NCI-H187 (cell line): ENCODE measurements at places on chromosomes 1 and 21.

DNA sequence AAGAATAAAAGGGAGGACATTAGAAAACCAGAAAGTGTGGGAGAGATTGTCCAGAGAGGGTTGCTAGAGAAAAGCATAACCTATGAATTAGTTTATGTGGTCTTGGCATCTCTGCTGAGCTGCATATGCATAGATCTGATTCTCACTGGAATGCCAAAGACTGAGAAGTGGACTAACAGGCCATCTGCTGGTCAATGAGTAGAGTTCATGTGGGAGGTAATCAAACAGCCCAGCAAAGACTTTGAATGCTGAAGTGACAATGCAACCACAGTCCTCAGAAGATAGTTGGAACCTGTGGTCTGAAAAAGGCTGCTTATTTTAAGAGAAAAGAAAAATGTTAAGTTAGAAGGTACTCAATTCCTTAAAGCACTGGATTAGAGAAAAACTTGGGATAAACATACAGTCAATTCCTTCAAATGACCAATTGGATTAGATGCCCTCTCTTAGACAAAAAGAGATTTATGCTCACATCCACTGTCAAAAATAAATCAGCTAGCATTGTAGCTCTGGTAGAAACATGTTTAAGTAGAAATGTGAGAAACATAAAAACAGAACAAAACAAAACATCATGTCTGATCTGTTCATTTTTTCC, 382.8 kb downstream of the AMY1C start:
- no peak for DNase-seq

DNA sequence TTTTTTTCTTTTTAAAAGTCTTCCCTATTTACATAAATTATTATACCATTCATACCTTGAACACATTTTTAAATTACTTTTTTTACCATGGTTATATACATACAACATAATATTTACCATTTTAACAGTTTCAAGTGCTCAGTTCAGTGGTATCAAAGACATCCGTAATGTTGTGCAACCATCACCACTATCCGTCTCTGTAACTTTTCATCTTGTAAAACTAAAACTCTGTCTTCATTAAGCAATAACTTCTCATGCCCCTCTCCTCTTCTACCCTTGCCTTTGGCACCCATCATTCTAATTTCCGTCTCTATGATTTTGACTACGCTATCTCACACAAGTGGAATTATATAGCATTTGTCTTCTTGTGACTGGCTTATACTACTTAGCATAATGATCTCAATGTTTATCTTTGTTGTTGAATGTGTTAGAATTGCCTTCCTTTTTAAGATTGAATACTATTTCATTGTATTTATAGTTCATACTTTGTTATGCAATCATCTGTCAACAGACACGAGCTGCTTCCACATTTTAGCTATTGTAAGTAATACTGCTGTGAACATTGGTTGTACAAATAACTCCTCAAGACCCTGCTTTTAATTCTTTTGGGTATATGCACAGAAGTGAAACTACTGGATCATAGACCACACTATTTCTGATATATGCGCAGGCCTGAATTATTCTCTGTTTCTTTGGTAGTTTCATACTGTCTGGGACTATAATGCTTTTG, 689.5 kb upstream of the NCAM2 start:
- DNase-seq = no peak

GRCh38 chr1:26728645-26729044, 32.8 kb downstream of the ARID1A start:
- no peak for DNase-seq

GRCh38 chr1:102572637-102573036, 535.7 kb downstream of the COL11A1 start:
- DNase-seq = no peak
